Stimulated activated naive B cell treated with anti-CD40 and anti-IgM and Interleukin-4, amounts not matched to agents 10 μg/mL and 1 μg/mL and 100 μg/mL, for 72 hours (primary cell): ENCODE measurements at places on chromosomes 11 and 22.

- DNase-seq: no peak
These were observed 51.6 kb upstream of the SYT13 start for GRCh38 chr11:45337583-45338360.

DNA sequence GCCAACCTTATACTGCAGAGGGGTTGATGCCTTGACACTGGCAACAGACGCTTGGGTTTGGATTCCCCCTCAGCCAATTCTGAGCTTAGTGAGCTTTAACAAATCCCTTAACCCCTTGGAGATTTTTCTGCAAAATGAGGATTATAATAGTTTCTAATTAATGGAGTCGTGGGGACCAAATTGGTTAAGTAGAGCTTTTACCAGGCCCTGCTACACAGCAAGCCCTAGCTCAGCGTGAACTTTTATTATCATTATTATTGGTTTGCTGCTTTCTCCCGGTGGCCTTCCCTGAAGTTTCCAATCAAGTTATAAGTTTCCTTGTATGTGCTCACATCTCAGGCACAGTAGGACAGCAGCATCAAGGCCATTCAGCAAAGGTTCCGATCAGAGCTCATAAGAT is 156.6 kb upstream of the GUCY1A2 start:
- DNase-seq: no peak

DNA sequence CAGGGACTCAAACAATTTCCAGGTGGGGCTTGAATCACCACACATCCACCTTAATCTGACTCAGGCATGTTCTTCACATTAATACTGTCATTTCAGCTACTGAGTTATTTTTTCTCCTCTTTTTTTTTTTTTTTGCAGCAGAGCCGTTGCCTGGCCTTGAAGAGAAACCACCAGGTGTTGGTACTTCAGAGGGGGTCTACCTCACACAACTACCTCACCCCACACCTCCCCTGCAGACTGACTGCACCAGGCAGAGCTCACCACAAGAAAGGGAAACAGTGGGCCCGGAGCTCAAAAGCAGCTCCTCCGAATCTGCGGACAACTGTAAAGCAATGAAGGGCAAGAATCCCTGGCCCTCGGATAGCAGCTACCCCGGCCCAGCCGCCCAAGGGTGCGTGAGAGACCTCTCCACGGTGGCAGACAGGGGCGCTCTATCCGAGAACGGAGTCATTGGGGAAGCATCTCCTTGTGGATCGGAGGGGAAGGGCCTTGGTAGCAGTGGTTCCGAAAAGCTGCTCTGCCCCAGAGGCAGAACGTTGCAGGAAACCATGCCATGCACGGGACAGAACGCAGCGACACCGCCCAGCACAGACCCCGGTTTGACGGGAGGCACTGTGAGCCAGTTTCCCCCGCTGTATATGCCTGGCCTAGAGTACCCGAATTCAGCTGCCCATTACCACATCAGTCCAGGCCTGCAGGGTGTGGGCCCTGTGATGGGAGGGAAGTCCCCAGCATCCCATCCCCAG is 15.1 kb upstream of the SLC25A18 start:
- DNase-seq: no peak

DNA sequence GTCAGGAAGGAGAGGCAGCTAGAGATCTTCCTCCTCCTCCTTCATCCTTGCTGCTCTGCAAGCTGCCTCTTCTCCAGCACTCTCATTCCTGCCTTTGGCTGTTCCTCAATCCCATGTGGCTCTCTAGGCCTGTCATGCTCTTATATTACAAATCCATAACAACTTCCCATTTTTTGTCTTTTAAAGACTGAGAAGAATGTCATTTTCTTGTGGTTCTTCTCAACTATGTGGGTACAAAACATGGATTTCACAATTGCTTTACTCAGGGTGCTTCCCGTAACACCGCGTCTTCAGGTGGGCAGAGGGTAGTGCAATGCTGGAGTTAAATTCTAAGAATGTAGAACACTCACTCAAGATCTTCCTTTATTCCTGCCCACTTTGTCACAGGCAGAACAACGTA is 6.8 kb upstream of the CAT start:
- no peak for DNase-seq

GRCh38 chr11:48172818-48173609 is 43.6 kb upstream of the OR4B1 start:
- peak; percentile 22 for DNase-seq

- no peak for DNase-seq
These were observed 9.7 kb upstream of the LRRC10B start for GRCh38 chr11:61498767-61499341.

GRCh38 chr11:109552376-109552775 is 130.4 kb downstream of the C11orf87 start:
- no peak for DNase-seq

DNA sequence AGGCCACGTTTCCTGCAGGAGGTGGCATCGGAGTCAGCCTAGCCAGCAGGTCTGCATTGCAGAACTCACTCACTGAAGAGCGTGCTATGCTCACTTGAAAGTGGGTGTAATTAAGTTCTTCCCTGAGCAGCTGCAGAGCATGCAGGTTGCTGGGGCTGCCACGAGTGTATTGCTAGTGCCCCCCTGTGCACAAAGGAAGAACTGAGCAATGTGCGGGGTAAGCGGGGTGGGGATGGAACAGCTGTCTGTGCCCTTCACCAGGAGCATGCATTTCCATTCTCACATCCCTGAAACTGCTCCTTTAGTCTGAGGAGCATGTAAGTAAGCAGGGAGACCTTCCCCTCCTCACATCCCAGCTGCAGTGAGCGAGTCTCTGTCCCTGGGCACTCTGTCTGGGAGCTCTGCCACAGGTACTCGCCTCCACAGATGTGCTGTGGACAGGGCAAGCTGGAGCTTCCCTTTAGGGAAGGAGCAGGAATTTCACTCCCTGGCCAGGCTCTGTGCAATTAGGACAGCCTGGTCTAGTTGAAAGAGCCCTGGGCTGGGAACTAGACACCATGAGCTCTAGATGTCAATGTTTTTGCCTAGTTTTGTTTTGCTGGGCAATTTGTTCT is 1031.8 kb downstream of the NTM start:
- no peak for DNase-seq

DNA sequence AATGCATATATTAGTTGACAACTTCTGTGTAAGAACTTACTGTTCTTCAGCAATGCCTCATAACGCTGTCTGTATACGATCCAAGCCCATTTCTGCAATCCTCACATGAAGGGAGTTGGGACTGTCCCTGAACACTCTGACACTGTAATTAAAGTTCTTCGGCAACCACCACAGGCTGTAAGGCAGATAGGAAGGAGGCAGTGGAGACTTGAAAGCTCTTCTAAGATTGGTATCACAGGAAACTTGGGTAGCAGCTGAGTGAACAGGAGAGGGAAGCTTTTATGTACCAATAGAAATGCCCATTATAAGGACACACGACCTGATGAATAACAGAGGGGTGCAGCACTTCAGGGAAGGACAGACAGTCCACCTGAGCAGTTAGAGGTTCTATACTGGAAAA is 12.0 kb upstream of the GAB2 start:
- DNase-seq: peak; percentile 45

- no peak for DNase-seq
These were observed 285.1 kb downstream of the TBC1D22A start for GRCh38 chr22:47047321-47048122.

DNA sequence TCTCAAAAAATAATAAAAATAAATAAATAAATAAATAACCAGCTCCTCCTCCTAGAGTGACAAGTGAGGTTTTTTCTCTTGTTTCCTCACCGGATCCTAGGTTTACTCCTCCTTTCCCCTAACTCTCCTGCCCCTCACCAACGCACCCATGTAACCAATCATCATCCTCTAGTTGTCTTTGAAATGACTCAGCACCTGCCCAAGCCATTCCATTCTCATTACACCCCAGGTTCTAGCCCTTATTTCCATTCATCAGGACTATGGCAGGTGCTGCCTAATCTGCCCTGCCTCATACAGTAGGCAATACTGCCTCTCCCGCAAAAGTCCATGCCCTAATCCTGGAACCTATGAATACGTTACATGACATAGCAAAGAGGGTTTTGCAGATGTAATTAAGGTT is 60.4 kb downstream of the BUD13 start:
- no peak for DNase-seq

DNA sequence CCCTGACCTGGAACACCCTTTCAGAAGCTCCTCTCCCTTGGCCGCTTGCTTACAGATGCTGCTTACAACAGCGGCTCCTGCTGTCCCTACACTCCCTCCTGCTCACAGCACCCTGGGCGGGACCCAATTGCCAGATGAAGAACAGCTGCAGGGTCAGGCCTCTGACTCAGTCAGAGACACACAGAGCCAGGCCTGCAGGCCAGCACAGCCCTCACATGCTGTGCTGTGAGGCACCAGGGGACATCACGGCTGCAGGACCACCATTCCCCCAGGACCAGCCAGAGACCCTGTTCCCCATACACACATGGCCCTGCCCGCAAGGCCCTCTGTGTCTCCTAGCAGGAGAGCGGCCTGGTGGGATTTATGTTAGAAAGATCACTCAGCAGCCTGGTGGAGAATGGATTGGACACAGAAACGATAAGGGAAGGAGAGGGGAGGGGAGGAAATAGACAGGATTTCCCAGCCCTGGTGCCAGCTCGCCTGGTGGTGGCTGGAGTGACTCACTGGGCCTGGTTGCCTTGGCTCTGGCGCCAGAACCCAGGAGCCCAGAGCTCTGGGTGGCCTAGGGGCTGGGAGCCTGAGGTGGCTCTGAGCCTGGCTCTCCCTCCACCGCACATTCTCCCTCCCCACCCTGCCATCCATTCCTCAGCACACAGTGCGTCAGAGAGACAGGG is 6.7 kb downstream of the CAPN5 start:
- DNase-seq: no peak

DNA sequence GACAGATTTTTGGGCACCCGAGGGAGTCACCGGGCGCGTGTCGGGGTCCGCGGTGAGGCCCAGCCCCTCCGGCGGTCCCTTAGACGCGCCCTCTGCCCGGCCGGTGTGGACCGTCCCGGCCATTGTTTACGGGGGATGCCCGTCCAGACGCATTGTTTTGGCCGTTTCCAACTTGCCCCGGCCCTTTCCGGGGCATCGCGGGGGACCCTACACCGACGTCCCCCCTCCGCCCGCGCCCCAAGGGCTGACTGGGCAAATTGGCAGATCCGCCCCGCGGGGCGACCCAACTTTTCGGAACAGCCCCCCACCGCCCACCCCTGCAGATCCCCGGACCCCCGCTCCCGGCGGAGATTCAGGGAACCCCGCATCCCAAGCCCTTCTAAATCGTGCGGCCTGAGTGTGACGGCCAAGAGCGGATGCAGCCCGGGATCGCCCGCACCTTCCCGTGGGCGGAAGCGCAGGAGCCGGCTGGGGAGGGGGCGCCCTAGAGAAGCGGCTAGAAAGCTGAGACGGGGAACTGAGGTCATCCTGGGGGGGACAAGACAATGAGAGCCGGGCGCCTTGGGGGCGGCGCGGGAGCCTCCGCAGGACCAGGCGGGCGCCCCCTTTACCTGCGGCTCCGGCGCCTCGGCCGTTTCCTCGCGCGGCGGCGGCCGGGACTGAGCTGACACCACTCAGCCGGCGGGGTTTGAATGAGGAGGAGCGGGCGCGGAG is 17.1 kb upstream of the CCT8L2 start:
- no peak for DNase-seq

DNA sequence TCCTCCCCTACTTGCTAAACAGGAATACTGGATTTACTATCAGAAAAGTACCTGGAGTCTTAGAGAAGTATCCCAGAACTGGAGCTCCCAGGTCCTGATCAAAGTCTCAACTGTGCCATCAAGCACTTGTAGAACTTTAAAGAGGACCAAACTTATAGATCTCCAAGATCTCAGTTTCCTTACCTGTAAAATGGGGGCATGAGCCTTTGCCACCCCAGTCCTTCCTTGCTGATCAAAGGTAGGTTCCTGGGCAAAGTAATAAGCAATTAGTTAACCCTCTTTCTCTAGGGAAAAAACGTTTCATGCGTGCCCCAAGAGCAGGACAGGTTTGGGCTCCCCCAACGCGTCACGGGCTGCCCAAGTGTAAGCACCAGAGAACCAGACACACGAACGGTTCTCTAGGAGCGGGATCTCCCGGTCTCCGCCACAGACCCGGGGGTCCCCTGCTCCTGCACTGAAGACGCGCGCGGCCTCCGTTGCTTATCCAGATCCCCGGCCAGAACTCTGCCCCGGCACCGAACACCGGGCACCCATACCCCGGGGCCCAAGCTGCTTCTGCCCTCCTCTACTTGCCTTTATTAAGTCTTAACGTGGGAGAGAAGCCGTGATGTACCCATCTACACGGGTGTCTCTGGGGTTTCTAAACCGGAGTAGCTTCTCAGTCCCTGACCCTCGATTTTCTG is 505 bp downstream of the ZNF214 start:
- DNase-seq: no peak

DNA sequence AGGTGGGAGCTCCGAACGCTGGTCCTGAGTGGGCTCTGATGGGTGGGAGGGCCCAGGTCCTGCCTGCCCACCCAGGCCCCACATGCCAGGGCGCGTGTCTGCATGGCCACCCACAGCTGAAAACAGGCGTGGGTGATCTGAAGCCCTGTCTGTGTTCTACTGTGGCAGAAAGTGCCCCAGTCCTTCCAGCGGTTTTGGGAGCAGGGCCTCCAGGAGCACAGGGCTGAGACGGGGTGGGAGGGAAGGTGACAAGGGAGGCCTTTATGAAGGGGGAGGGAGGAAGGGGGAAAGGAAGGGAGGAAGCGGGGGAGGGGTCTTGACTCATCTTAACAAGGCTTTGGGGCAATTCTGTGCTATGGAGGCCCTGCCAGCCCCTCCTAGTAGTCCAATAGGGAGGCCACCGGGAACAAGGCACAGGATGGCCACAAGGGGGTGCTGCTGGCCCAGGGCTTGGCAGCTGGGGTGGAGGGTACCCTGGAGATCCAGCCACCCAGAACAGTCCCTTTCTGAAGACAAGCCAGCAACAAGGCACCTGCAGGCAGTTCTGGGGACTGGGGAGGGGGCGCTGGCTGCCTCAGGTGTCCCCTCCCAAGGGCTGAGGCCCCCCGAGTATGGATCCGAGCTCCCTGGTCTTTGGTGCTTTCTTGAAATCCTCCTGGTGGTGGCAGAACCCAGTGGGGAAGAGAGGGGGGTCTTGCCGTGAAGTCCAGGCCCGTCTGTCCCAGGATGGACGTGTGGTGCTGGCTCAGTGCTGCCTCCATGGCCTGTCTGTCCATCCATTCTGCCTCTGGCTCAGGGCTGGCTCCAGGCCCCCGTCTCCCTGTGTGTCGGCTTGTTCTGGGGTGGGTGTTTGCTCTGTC is 6.3 kb upstream of the FADS3 start:
- DNase-seq: peak; percentile 60

GRCh38 chr11:64802370-64803157 is 450 bp downstream of the MAP4K2 start:
- DNase-seq: peak; percentile 53

GRCh38 chr22:27494785-27495184 is 306.8 kb downstream of the MN1 start:
- no peak for DNase-seq

DNA sequence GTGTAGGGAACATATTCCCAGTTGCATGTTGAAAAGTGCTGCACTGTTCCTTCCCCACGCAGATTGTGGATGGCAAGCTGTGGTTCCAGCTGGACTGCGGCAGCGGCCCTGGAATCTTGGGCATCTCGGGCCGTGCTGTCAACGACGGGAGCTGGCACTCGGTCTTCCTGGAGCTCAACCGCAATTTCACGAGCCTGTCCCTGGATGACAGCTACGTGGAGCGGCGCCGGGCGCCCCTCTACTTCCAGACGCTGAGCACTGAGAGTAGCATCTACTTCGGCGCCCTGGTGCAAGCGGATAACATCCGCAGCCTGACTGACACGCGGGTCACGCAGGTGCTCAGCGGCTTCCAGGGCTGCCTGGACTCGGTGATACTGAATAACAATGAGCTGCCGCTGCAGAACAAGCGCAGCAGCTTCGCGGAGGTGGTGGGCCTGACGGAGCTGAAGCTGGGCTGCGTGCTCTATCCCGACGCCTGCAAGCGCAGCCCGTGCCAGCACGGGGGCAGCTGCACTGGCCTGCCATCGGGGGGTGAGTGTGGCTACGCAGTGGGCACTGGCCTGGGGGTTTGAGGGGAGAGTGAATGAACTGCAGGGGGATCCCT is 102.7 kb upstream of the MTNR1B start:
- no peak for DNase-seq
